ENCODE measurements at places on chromosomes 11 and 22. TPM values are rescaled to one million over a fixed set of nuclear protein-coding genes. Genes with fewer than 3 reads are reported as not detected.

DEUP1 gene
- total RNA-seq: 0.16 TPM

C22orf42 gene
- not detected for total RNA-seq

SEC14L6 gene
- total RNA-seq: 1.4 TPM

PGR gene
- 0.16 TPM for total RNA-seq

OR2AT4 gene
- not detected for total RNA-seq

CST6 gene
- total RNA-seq: not detected

KCNJ11 gene
- 11.4 TPM for total RNA-seq

GLYAT gene
- total RNA-seq: 0.31 TPM

RFPL3 gene
- not detected for total RNA-seq

RIBC2 gene
- not detected for total RNA-seq

CCDC116 gene
- 0.16 TPM for total RNA-seq

OR51B5 gene
- total RNA-seq: 0.47 TPM

PGA5 gene
- not detected for total RNA-seq

CCDC89 gene
- total RNA-seq: 0.47 TPM

KCTD21 gene
- 6.4 TPM for total RNA-seq

SLCO2B1 gene
- 9.2 TPM for total RNA-seq

HSPB2 gene
- 0.31 TPM for total RNA-seq

KRTAP5-2 gene
- not detected for total RNA-seq

TMEM126A gene
- 22.6 TPM for total RNA-seq

MUC6 gene
- total RNA-seq: not detected

RFPL2 gene
- 0.31 TPM for total RNA-seq

CHEK1 gene
- total RNA-seq: 17.5 TPM

SPDYC gene
- total RNA-seq: not detected

LAYN gene
- 4.4 TPM for total RNA-seq

NFAM1 gene
- total RNA-seq: 0.62 TPM

MMP10 gene
- not detected for total RNA-seq

RIMBP3C gene
- total RNA-seq: 1.6 TPM
